ENCODE measurements at places on chromosomes 5 and 9.
A peak's percentile ranks its signal among the peaks of the same experiment; 100 is the strongest.

- DNase-seq: no peak
Measured at GRCh38 chr9:134518004-134518606, 123.5 kb upstream of the COL5A1 start.

DNA sequence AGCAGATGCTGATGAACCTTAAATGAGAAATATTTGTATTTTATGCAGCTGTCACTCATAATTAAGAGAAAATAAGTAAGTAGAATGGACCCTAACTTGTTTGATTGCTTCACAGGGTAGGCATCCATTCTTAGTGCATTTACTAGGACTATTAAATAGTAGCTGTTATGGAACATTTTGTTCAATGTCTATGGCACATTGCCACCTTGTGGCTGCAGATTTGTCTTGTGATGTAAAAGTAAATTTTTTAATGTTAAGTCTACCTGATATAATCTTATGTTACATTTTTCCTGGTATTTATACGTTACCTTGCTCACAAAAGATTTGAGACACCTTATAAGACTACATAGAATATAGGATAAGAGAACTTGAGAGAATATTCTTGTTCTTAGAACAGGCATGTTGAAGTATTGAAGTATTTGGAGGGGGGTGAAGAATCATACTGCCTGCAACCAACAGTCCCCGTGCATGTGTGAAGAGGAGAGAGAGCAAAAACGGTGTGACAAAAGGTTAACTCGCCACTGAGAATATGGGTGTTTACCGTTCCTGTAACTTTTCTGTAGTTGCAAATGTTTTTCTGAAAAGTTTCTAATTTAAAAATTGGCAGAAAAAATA is 161.1 kb downstream of the MAST4 start:
- DNase-seq: peak; percentile 85

GRCh38 chr5:158755986-158756385 is 343.7 kb downstream of the EBF1 start:
- no peak for DNase-seq

- DNase-seq: peak; percentile 68
Measured at GRCh38 chr9:122197426-122197825, 31.3 kb downstream of the LHX6 start.

DNA sequence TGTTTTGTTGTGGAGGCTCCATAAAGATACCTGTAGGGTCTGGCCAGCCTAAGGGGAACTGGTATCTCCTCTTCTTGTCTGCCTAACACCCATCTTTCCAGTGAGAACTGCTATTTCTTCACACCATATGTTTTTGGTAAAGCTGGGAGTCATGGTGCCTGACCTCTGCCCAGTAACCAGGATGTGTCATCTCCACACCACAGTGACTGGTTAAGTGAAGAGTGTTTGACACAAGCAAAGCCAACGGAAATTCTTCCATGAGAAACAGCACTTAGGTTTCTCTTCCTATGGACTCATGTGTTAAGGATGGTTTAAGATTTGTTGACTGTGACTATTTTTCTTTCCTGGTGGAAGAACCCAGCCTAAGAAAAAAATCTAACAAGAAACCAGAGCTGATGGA is 111.5 kb downstream of the HTR4 start:
- DNase-seq: no peak

DNA sequence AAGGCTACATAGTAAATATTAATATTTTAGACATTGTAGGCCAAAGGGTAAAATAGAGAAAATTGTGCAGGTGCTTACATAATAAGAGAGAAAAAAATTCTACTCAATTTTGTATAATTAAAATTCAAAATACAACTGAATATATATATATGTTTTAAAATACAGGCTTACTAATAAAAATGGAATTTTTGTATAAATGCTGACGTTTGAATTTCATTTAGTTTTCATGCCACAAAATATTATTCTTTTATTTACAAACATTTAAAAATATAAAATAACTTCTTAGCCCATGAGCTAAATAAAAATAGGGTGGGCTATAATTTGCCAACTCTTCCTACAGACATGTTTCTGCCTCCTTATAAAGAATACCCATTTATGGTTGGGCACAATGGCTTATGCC is 328.6 kb downstream of the TRPM3 start:
- DNase-seq: no peak

- DNase-seq: peak; percentile 66
Measured at GRCh38 chr9:14320271-14321181, 6.6 kb upstream of the NFIB start.

GRCh38 chr9:130672933-130673615 is 8.7 kb downstream of the PRDM12 start:
- no peak for DNase-seq

GRCh38 chr5:145244788-145245187 is 590.4 kb downstream of the PRELID2 start:
- DNase-seq: no peak

DNA sequence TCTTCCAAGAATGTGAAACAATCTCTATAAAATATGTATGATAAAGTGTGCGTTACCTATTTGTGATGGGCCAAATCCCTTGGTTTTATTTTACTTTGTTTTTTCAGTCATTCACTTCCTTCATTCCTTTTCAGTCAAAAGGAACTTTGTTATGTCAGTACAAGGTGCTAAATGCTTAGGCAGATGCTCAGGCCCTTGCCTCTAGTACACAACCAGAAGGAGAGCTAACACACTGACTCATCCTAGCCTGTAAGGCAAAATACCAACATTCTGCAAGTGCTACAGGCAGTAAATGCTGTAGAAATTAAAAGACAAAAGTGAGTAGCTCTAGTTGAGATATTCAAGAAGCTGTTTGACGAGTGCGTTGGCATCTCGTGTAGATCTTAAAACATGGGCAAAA is 49.4 kb downstream of the TRPM6 start:
- DNase-seq: no peak

GRCh38 chr9:130368631-130369103 is 76.1 kb upstream of the ASS1 start:
- DNase-seq: no peak

- DNase-seq: no peak
Measured at GRCh38 chr5:139955053-139955605, 88.0 kb downstream of the NRG2 start.

DNA sequence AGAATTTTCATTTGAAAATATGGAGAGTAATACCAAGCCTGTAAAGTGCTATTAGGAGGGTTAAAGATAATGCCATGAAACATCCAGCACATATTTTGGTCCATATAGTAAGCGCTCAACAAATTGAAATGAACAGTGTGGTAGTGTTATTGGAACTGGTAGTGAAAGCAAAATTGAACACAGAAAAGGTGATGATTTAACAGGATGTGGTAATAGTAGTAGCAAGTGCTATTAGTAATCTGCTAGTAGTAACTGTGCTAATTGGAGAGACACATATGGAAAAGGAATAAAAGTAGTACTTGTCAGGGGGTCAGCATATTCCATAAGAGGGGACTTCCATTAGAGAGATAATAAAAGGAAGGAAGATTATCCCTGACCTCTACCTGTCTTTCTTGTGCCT is 187.3 kb downstream of the HTR1A start:
- DNase-seq: no peak

- no peak for DNase-seq
Measured at GRCh38 chr9:99850736-99851499, 29.2 kb downstream of the NR4A3 start.

- no peak for DNase-seq
Measured at GRCh38 chr9:37212435-37212834, 92.1 kb downstream of the ZCCHC7 start.

Data from DMS53 (cell line).